ENCODE measurements at places on chromosomes 2 and 18. TPM values are rescaled to one million over a fixed set of nuclear protein-coding genes. Genes with fewer than 3 reads are reported as not detected.

DNA sequence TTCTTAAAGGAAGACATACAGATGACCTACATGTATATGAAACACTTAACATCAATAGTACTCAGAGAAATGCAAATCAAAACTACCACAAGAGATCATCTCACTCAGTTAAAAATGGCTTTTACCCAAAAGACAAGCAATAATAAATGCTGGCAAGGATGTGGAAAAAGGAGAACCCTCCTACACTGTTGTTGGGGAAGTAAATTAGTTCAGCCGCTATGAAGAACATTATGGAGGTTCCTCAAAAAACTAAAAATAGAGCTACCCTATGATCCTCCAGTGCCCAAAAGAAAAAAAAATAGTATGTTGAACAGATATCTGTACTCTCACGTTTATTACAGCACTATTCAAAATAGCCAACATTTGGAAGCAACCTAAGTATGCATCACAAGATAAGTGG lies 1579.4 kb upstream of the TMEFF2 start:
- DNase-seq, result no peak

EFEMP1 gene
- 0.43 TPM for total RNA-seq

- DNase-seq, result no peak
Measured at GRCh38 chr2:31349160-31349559, 65.4 kb downstream of the XDH start.

DNA sequence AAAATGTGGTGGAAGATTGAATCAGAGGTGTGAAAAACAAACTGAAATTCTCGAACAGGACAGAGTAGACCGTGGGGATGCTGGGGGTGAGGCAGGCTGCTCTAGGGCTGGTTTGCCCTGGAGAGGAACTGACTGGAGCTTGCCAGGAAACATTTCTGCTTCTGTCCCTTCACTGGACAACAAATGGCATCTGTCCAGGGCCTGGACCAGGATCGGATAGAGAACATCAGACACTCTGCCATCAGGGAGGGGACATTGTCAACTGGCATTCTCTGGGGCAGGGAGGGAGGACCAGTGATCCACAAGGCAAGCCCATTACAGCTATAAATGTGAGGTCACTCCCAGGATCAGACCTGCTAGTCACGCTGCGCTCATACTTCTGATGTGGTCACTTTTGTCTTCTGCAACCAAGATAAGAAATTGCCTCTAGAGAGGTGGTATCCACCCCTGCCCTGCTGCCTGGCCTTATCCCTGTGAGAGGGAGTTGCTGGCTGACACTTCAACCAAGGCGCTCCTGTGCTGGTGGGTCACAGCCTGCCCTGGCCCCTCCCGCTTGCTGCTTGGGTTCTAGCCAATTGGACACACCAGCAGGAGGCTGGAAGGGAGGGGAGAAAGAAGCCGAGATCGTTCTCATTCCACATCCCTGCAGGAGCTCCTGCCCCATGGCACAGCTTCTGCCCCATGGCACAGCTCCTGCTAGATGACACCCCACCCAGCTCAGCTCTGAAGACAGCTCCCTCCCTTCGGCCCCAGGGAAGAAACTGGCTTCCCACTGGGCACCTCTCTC lies 8.7 kb downstream of the NPPC start:
- no peak for DNase-seq

DNA sequence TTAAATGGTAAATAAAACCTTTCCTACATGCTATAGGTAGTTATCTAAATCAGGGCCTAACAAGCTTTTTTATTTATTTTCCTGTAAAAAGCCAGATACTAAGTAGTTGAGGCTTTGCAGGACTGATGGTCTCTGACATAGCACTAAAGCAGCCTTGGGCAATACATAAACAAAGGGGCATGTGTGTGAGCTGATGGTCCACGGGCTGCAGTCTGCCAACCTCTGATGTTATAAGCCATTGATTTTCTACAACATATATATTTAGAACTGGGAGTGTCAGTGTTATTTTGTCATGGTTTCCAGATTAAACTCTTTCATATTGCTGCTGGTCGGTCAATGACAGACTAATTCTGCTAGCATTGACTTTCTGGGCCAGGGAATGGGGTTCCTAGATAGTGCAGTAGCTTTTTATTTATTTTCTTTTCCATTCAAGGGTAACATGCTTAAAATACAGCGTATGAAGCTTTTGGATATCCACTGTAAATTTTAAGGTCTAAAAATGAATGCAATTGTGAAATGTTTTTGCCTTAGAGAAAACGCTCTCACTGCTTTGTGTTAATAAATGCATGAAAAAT lies 134.0 kb downstream of the NEDD4L start:
- DNase-seq, result no peak

All from activated T-cell treated with anti-CD3 and anti-CD28 coated beads, Interleukin-2, amount 50 U/mL, for 4 hours (primary cell).